Stimulated activated CD4-positive, alpha-beta T cell treated with anti-CD3 and anti-CD28 coated beads, Interleukin-4, amount 100 ng/mL, for 48 hours (primary cell): ENCODE measurements at places on chromosomes 6 and 20.

DNA sequence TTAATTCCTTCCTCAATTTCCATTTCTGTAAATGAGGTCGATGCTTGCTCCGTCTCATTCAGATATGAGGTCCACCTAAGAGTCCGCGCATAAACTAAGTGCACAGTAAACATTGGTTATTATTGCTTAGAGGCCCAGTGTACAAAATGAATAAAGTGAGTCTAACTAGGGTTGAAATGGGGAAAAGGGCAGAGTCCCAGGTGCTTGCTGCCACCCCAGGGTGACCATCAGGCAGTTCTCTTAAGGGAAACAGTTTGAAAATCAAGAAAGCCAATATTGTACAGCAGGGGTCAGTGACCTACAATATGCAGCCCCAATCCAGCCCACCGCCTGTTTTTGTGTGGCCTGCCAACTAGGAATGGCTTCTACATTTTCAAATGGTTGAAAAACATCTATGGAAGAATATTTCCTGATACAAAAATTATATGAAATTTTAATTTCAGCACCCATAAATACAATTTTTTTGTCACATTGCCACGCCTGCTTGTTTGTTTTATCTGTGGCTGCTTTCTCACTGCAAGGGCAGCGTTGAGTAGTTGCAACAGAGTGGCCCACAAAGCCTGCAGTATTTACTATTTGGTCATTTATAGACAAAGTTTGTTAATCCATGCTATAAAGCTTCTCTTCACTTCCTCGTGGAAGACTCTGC, 43.3 kb downstream of the SLC13A3 start:
- no peak for DNase-seq

GRCh38 chr6:108165714-108166663, at the start of gene NR2E1:
NR2E1 (plus strand) TSS chr6:108166022; CDS start chr6:108166766, 744 bp downstream.
- DNase-seq, result no peak

DNA sequence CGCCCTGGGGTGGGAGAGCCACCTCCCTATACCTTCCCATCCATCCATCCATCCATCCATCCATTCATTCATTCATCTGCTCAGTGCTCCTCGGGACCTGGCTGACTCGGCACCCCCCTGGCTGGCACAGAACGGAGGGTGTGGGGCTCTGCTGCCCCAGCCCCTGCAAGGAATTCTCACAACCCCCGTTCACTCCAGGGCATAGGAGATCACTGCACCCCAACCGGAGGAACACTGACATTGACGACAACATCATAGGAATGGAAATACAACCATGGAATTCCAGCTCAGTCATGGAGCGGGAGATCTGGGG, 28.1 kb upstream of the MRGBP start:
- no peak for DNase-seq

GRCh38 chr6:133404151-133404550, 163.0 kb downstream of the EYA4 start:
- no peak for DNase-seq

- DNase-seq, result no peak
Observed at GRCh38 chr6:154496793-154497517, 13.5 kb downstream of the CNKSR3 start.

GRCh38 chr20:48524582-48524981, 303.2 kb downstream of the PREX1 start:
- no peak for DNase-seq

DNA sequence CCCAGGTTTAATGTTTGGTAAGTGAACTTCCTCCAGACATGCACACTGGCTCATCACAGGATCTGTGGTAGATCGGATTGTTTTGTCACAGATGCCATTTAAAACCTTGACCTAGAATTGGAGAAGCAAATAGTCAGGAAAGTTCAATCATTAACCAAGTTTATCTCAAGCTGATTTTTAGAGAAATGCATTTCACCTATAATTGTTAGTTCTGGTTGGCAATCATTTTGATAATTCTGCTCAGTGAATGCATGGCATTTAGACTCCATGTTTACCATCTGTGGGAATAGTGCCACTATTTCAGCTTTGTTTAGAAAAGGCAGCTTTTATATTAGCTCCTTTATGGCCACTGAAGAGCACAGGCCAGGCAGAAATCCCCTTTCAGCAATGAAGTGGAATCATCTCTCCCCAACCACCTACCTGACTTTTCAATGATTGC, 73.9 kb upstream of the IPCEF1 start:
- DNase-seq, result no peak

GRCh38 chr6:164928057-164928727, 381.2 kb downstream of the C6orf118 start:
- DNase-seq, result no peak

DNA sequence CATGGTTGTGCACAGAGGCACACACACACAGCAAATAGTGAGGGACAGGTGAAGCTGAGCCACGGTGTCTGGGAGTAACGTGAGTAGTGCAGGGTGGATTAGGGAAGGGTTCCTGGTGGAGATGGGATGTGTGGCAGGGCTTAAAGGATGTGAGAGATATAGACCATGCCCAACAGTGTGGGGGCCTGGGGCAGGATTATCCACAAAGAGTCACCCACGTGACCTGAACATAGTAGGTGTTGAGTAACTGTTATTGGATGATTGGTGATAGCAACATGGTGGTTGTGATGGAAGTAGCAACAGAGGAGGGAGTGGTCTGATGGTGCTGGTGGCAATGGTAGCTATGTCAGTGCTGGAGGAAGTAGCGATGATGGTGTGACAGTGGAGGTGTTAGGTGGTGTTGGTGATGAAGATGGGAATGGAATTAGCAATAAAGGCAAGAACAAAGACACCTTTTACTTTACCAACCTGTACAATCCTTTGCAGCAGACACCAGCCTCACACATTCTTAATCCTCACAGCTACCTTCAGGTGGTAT, 135.1 kb downstream of the MRPL14 start:
- DNase-seq, result no peak

DNA sequence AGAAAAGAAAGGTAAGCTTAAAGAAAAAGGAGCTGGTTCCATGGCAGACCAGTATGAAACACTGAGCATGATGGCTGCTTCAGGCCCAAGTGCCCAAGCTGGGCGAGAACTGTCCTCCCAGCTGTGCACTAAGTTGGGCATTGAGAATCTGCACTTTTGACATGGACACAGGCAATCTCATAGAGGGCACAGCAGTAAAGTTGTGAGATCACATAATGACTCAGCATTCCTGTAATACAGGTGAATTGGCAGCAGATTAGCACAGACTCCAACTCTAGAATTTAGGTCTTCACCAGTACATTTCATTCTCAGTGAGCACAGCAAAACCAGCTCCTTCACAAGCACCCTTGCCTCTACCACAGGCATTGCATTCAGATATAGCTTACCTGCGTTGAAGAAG, 343.4 kb downstream of the PKHD1 start:
- DNase-seq, result no peak

- no peak for DNase-seq
Observed at GRCh38 chr6:63750400-63750799, 114.8 kb downstream of the PHF3 start.

- no peak for DNase-seq
Observed at GRCh38 chr6:115750292-115750691, 310.4 kb downstream of the FRK start.

DNA sequence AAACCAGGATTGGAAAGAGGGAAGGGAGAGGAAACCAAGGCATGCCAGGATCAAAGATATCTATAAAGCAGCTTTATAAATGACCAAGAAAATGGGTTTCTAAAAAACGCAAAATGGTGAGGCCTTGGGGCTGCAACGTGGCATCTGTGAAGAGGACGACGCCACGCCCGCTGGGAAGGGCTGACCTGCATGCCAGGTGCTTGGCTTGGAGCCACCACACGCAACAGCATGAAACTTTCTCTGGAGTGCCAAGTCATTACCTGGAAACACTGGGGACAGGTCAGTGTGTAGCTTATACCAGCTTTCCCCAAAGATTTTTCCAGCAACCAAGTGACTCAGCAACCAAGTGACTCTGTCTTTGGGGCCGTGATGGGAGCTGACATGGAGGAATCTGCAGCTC, 82.5 kb downstream of the POPDC3 start:
- DNase-seq, result no peak

GRCh38 chr6:162118706-162119105, 608.9 kb downstream of the PRKN start:
- DNase-seq, result no peak
